ENCODE measurements at places on chromosomes 2 and 18.
A peak's percentile ranks its signal among the peaks of the same experiment; 100 is the strongest.

GRCh38 chr2:148517296-148517695 lies 127.3 kb upstream of the EPC2 start:
- no peak for DNase-seq

- no peak for DNase-seq
Observed at GRCh38 chr2:228657807-228658402, 476.4 kb upstream of the SPHKAP start.

- peak; percentile 60 for DNase-seq
Observed at GRCh38 chr2:236551471-236552211, 18.0 kb upstream of the ACKR3 start.

DNA sequence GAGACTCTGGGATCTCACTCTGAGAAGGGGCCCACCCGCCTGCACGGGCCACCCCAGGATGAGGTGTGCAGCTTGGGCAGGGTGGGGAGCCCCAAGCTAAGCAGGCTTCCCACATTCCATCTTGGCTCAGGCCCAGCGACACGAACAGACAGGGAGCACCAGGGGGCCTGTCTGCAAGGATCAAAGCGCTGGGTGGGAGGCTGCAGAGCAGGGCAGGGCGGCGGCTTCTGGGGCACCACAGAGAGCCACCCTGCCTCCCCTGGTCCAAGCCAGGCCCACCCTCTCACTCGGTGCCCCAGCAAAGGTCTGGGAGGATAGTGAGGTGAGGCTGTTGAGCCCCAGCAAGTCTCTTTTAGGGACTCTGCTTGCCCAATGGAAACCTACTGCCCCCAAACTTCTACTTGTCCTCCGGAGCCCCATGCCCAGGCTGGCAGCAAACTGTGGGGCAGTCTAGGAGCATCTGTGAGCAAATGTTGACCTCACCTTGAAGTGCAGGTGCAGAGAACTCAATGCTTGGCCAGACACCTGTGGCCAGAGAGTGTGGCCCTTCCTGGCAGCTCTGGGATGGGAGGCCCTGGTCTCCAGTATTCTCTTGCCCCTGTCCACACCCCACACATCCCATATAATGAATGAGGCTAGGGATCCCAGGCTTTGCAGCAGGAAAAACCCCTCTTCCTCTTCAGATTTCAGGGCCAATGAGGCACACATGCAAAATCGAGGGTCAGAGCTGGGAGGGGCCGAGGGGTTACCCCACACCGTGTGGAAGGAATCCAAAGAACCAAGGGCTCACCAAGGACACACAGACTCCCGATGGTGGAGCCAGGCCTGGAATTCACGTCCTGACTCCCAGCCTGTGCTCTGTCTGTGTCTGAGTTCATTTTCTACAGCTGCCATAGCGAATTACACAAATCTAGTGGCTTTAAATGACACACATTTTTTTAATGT lies 18.8 kb upstream of the GLI2 start:
- no peak for DNase-seq

DNA sequence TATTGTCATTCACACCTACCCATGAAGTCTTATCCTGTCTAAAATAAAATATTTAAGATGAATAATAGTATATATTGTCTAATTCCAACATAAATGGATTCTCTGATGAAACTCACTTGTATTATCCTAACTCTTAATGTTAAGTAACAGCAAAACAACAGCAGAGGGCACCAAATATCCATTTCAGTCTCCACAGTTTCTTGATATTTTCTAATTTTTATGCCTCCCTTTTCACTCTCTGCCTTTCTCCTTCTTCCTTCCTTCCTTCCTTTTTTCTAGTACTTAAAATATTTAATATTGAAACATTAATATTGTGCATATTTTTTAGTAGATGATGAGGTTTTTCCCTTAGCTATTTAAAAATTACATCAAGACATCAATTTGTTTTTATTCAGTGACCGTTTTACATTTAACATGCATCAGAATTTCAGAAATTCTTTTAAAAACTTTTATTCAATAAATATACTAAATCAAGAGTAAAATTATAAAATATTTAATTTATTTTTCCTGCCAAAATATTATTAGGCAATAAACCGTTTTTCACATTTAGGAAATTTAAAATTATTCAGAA lies 97.6 kb downstream of the WDR7 start:
- DNase-seq, result peak; percentile 35

- DNase-seq, result no peak
Observed at GRCh38 chr2:219422952-219423534, 4.9 kb downstream of the DES start.
